Kasumi-1 (cell line): ENCODE measurements at places on chromosomes 4 and X.

DNA sequence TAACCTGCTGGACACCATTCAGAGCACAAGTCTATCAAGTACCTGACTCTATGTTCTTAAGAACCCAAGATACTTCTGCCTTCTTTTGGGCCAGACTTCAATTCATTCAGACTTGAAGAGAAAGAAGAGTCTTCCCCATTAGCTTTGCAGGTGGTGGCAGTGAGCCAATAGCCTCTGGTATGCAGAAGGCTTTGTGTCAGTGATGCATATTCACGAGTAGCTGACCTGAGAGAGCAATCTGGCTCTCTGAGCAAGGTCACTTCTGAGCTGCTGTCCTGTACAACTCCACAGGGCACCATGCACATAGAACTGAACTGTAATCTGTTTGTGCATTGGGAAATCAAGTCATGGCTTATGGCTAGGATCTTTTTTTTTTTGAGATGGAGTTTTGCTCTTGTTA, 39.9 kb upstream of the SPINK2 start:
- DNase-seq, result no peak

GRCh38 chr4:8648296-8648695, 55.7 kb downstream of the CPZ start:
- no peak for DNase-seq

- no peak for DNase-seq
These were observed 70.7 kb downstream of the REPS2 start for GRCh38 chrX:17017134-17017533.

DNA sequence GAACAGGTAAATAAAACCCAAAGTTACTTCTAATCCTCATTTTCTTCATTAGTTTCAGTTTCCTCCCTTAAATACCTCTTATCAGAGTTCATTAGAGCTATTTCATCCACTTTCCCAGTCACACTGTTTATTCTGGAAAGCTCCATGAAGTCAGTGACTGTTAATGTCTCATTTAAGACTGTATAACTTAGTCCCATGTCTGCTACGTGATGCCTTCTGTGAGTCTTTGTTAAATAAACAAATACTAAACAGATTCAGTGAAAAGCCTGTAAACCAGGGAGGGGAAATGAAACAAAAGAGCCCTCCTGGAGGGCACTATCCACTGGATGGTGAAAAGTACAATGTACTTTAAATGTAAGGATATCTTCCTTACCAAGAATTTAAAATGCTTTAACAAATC, 24.7 kb downstream of the ACE2 start:
- DNase-seq, result no peak

GRCh38 chr4:6674500-6675149, 19.1 kb upstream of the S100P start:
- DNase-seq, result no peak

- DNase-seq, result peak; percentile 0
These were observed 176.3 kb downstream of the ENOX2 start for GRCh38 chrX:130726661-130727060.

DNA sequence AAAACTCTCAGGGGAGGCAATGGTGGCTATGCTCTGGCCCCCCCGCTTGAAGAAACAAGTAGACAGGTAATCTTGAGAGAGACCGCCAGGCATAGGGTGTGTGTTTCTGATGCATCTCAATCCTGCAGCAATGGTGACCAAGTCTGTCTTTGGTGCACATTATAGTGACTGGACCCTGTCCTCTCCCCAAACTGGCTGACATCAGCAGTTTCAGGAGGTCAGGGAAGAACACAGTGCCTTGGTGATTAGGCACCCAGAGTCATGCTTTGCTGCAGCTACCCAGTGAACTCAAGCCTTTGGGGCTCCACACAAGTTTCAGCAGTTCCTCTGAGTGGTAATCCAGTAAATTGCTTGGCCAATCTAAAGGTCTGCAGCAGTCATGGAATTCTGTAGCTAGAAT, 318.3 kb downstream of the SPIN4 start:
- DNase-seq, result no peak

DNA sequence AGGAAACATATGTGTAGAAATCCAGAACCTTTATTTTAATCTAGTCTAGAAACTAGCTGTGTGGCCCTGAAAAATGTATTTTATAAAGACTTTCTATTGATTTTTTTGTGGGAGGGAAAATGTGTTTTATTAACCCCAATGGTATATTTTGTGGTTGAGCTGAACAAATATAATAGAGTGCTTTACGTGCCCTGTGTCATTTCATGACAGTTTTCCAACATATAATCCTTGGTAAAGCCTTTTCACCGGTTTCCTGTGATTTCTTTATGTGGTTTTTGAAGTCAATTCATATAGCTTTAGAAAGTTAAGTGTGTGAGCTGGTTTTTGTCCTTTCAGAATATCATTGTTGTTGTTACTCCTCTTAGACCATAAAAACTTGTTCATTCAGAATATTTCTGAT, 375.7 kb downstream of the ADGRL3 start:
- no peak for DNase-seq

GRCh38 chr4:87913896-87914295, 61.6 kb upstream of the SPP1 start:
- DNase-seq, result no peak

- peak; percentile 51 for DNase-seq
These were observed 3.6 kb upstream of the NXT2 start for GRCh38 chrX:109533005-109533404.

DNA sequence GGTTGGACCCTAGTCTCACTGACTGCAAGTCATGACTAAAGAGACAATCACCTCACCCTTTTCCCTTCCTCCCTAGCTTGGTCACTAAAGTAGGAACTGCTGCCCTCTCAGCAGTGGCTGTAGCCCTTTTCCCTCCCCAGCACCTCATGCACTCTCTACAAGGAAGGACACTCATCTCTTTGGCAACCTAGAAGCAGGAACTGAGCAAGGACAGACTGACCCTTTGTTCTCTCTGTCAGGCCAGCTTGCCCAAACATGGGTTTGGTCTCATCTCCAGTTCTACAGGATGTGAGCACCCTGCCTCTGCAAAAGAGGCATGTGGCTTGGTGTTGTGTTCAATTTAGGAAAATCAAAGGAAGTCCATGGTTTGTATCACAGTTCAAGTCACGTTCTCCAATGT, 15.8 kb downstream of the LEF1 start:
- no peak for DNase-seq

- no peak for DNase-seq
These were observed 105.6 kb downstream of the C4orf51 start for GRCh38 chr4:145785391-145786008.

- no peak for DNase-seq
These were observed 121.6 kb upstream of the EPHA5 start for GRCh38 chr4:65791812-65792308.

GRCh38 chrX:131633285-131633917, 89.5 kb downstream of the OR13H1 start:
- peak; percentile 40 for DNase-seq

- no peak for DNase-seq
These were observed 984.0 kb upstream of the TENM3 start for GRCh38 chr4:181259081-181259709.

DNA sequence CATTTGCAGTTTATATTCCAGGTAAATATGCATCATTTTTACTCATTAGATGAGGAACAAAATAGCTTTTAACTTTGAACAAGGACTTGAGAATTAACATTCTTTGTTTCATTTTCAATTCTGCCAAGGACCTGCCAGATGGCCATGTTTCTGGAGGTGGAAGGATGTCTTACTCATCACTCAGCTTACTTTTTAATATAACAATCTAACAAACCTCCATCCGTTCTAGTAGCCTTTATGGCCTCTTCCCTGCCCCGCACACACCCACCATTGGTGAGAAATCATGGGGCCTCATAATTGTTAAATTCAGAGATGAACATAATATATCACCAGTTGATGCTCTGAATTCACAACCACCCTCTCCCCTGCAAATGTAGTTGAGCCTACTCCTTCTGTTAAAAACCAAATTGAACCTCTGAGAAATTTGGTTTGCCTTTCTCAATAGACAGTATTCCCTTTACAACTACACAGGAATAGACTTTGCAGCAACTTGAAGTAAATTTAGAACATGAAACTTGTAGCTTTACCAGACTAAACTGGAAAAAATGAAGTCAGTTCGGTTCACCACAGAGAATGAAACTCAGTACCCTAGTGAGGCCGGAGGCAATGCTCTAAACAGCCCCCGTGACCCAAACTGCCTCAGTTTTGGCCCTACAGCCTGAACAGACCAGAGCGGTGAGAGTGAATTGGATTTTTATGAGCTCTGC, 50.1 kb upstream of the ACSL4 start:
- DNase-seq, result no peak

DNA sequence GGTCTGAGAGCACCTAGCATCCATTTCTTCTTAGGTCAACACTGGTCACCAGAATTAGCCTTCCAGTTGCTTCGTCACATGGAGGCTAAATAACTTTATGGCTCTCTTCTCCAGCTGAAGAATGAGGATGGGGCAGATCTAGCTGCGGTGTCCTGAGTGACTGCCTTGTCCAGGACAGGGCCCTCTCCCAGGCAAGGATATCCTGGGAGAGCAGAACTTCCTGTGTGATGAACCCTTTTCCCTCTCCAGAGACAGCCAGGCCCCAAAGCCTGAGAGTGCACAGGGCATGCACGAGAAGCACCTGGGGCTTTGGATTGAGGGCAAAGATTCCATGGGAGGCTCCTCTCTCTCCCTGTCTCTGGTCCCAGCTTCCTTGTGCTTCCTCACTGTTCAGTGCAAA, 108.2 kb upstream of the MAMLD1 start:
- no peak for DNase-seq

DNA sequence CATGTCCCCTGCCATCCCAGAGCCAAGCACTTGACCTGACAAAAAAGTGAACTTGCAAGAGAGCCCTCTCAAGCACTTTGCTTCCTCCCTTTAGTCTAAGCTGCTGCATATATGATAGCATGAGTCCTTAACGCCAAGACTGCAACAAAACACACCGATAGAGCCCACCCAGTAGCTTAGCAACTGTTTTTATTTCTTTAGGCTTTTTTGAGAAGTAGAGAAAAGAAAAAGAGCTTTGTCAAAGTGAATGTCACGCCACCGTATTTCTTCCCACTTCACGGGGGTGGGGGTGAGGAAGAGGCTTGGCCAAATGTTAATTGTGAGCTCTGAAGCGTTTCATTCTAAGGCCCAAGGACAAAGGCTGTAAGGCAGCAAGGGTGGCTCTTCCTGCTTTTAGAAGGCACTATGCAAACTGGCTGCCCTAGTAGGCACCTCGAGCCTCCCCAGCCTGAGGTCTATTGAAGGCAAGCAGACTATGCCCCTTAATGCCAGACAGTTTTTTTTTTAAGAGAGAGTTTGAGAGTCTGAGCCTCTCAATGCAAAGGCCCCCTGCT, 138.6 kb downstream of the HS6ST2 start:
- no peak for DNase-seq

DNA sequence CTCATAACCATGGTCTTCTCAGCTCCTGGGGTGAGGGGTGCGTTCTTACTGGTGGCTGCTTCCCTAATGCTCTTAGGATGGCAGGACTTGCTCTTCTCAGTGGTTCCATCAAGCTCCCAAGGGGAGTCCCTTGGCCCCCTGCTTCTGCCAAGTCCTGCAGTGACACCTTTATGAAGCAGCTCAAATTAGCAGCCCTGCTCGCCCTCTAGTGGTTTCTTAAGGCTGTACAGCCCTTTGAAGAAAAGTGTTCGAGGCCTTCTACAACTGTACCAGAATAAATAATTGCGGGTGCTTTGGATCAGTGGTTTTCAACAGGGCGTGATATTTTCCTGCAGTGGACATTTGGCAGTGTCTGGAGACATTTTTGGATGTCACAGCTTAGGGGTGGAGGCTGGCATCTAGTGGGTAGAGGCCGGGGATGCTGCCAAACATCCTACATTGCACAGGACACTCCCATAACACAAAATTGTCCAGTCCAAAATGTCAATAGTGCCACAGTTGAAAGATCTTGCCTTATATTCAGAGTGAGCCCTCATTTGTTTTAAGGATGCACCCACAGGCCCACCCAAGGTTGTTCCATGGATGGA, 204.7 kb upstream of the S100G start:
- DNase-seq, result peak; percentile 11

GRCh38 chr4:7581477-7581876, 146.7 kb upstream of the PSAPL1 start:
- peak; percentile 1 for DNase-seq

DNA sequence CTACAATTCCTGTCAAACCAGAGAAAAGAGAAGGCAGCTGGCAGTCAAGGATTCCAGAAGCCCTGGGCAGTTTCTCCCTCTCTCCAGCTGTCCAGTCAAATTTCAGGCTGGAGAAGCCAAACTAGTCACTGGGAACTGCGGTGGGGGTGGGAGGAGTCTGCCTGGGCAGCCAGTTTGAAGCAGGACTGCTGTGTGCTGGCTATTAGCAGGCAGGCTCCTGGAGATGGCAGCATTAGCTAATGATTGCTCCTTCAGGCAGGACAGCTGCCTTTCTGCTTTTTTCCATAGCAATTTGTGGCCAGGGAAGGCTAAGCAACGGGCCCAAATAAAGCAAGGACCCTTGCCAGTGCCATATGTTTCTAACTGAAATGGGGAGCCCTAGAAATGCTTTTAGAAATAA, 44.7 kb upstream of the FGF13 start:
- no peak for DNase-seq

- DNase-seq, result peak; percentile 97
These were observed 325.0 kb downstream of the ARHGAP10 start for GRCh38 chr4:148056879-148057278.

DNA sequence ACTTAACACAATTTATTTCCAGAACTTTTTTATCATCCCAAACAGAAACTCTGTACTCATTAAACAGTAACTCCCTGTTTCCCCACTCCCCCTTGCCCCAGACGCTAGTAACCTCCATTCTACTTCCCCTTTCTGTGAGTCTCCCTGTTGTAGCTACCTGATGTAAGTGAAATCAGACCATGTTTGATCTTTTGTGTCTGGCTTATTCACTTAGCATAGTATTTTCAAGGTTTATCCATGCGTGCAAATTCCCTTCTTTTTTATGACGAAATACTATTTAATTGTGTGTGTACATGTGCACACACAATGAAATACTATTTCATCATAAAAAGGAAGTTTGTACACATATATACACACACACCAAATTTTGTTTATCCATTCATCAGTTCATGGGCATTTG, 5.2 kb downstream of the PKD2 start:
- peak; percentile 84 for DNase-seq

GRCh38 chr4:10738826-10739489, 54.4 kb upstream of the CLNK start:
- no peak for DNase-seq

DNA sequence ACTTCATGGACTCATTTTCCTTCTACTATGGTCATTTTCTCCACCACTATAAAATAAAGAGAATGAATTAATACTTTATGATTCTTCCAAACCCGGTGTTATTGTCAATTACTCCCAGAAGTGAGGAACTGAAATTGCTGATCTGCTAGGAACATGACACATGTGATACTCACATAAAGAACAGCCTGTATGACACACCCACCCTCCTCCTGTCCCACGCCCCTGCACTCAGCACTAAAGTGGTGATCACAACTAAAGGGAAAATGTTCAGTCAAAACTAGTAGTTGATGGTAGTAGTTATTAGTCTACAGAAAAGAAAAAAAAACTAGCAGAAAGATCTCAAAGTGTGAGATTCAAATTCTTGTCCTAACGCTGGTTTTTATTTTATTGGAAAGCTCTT, 1508.3 kb downstream of the RAPGEF2 start:
- no peak for DNase-seq
